ENCODE measurements at places on chromosomes 3 and 15. TPM values are rescaled to one million over a fixed set of nuclear protein-coding genes. Genes with fewer than 3 reads are reported as not detected.

GRCh38 chr15:90405055-90405607 is 17.1 kb downstream of the IQGAP1 start:
- DNase-seq = no peak
- H3K27ac ChIP-seq = no peak overlapping the region
- no peak overlapping the region for H3K4me3 ChIP-seq
- peaks cover 35% of the 10 kb centered on the region for H3K36me3 ChIP-seq

- no peak overlapping the region for H3K27ac ChIP-seq
- no peak overlapping the region for H3K4me3 ChIP-seq
- H3K27me3 ChIP-seq = peaks cover 9% of the 10 kb centered on the region
- peak; percentile 22 for DNase-seq
Observed at GRCh38 chr3:127473244-127474024, 117.1 kb downstream of the TPRA1 start.

- no peak for DNase-seq
- no peaks in the 10 kb centered on the region for H3K36me3 ChIP-seq
- peaks cover 58% of the 10 kb centered on the region for H3K4me1 ChIP-seq
Observed at GRCh38 chr3:39278616-39278935, 1.3 kb downstream of the CX3CR1 start.

GRCh38 chr3:28840976-28841376 is 439.9 kb upstream of the RBMS3 start:
- no peak overlapping the region for H3K27ac ChIP-seq
- DNase-seq = no peak
- no peak overlapping the region for H3K4me3 ChIP-seq
- no peaks in the 10 kb centered on the region for H3K27me3 ChIP-seq

GRCh38 chr3:151400341-151400740 is 15.8 kb upstream of the P2RY12 start:
- no peaks in the 10 kb centered on the region for H3K36me3 ChIP-seq
- no peaks in the 10 kb centered on the region for H3K4me1 ChIP-seq
- no peak overlapping the region for H3K27ac ChIP-seq
- no peak overlapping the region for H3K4me3 ChIP-seq
- DNase-seq = no peak
- H3K27me3 ChIP-seq = peaks cover 3% of the 10 kb centered on the region

The CCDC39 gene
- not detected for total RNA-seq

The ZNF774 gene
- total RNA-seq = 1.1 TPM

The GCSAM gene
- total RNA-seq = 9.3 TPM

The SPTSSB gene
- not detected for total RNA-seq

All from activated CD4-positive, alpha-beta T cell treated with anti-CD3 and anti-CD28 coated beads, Interleukin-2, amount 10 ng/mL, durations not matched to agents 7 days and 5 days (primary cell).